Omental fat pad (tissue), 4 donors: ENCODE measurements at places on chromosomes 3 and 15. TPM values are rescaled to one million over a fixed set of nuclear protein-coding genes. Genes with fewer than 3 reads are reported as not detected.

GRCh38 chr15:101167753-101168462 lies 83.9 kb downstream of the CHSY1 start:
- peak; percentile 44 for DNase-seq

GRCh38 chr15:34999906-35000305 lies 11.8 kb upstream of the ZNF770 start:
- no peak for DNase-seq

DNA sequence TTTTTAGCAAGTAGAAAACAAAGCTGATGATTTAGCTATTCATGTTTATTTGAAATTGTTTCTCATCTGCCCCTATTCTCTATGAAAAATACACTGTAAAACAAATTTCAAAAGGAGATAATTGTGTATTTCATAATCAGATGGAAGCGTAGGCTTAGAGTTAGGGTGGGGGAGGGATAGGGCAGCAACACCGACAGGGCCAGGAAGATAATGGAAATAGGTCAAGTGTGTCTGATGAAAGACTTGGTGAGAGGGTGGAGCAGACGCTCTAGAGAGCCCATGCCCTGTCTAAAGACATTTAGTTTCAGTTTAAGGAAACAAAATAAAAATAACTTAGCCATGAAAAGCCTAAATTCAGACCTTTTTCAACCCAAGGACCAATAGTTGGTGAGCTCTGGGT lies 51.6 kb upstream of the ARL6 start:
- no peak for DNase-seq

DNA sequence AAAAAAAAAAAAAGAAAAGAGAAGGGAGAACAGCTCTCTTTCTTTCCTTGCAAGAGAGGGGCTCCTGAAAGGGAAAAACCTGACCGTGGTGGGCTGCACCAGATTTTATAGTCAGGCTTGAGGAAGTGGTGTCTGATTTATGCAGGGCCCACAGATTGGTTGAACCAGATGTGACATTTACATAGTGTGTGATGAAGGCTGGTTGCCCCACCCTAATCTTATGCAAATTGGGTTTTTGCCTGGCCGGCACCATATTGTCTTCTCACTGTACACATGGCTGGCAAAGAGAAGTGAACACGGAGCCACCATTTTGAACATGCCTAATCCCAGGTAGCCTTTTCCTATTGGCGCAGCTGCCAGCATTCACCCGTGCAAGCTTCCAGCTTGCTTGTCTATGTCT lies 154.4 kb downstream of the OXSM start:
- DNase-seq, result no peak

DNA sequence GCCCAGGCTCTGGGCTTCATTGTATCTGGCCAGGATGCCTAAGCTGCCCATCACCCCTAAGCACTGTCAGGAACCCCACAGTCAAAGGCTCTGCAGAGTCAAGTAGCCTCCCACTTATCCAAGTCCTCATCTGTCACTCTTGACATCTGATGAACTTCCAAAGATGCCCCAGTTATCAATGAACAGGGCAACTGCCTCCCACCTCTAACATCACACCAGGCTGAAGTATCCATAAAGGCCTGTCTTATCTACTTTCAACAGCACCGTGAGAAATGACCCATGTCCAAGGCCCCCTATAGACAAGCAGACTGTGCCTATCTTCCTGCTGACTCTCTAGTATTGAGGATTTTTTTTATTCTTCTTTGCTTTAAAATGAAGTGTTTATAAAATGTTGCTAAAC lies 56.4 kb downstream of the TRIM69 start:
- no peak for DNase-seq

- DNase-seq, result no peak
These were observed 2.1 kb downstream of the SNX33 start for GRCh38 chr15:75649848-75650247.

The ISLR gene
- 110 TPM for total RNA-seq

The NRG4 gene
- total RNA-seq, result 7.5 TPM

The ANKUB1 gene
- not detected for total RNA-seq

The DAZL gene
- not detected for total RNA-seq

GRCh38 chr3:8938021-8938420 lies 25.3 kb downstream of the RAD18 start:
- DNase-seq, result no peak

GRCh38 chr3:124282751-124283651 lies 291.1 kb upstream of the ROPN1 start:
- no peak for DNase-seq

The SERPINI2 gene
- total RNA-seq, result not detected

DNA sequence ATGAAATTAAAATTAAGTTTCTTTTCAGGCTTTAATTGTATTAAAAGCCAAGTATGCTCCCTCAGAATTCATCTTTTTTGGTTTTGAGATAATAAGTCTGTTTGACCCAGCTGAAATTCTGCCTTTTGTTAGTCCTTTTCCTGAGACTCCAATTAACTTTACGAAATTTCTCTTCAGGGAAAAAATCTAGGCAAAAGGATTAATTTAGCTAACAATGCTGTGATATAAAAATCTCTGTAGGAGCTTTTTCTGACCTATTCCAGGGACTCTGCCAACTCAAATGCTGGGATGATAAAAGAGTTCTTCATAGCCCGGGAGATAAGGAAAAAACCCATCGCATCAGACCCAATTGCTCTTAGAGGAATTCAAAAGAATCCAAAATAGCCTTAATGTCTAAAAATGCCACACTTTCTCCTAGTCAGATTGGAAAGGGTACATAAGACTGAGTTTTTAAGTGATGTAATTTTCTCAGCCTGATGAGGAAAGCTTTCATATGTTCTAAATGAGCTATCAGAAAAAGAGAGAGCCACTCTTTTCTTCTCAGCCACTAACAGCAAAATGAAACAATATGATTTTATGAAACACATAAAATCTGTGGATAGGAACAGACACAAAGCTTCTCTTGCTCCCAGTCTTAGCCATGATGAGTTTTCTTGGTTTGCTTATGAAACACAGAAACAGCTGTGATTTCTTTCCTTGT lies 405.1 kb downstream of the ROBO1 start:
- DNase-seq, result no peak

GRCh38 chr3:55572816-55573215 lies 85.7 kb upstream of the WNT5A start:
- no peak for DNase-seq

The ERC2 gene
- not detected for total RNA-seq

GRCh38 chr15:96334017-96334704 lies 3.7 kb downstream of the NR2F2 start:
- DNase-seq, result no peak

The CYP1A2 gene
- total RNA-seq, result not detected

- DNase-seq, result no peak
These were observed 46.4 kb downstream of the DNASE1L3 start for GRCh38 chr3:58164199-58164879.

DNA sequence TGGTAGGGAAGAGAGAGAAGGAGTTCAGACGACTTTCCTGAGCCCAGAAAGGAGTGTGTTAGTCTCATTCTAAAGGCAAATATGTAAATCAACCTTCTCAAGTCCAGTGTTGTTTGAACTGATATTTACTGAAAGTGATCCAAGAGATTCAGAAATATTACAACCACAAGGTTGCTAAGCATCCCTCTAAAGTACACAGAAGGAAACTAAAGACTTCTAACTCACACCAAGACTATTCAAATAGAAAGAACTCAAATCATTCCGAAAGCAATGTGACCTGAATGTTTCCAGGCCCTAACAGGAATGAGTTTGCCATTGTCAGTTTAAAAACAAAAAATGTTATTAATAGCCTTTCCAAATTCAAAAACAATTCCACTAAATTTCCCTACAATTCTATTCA lies 56.9 kb upstream of the VGLL3 start:
- no peak for DNase-seq

DNA sequence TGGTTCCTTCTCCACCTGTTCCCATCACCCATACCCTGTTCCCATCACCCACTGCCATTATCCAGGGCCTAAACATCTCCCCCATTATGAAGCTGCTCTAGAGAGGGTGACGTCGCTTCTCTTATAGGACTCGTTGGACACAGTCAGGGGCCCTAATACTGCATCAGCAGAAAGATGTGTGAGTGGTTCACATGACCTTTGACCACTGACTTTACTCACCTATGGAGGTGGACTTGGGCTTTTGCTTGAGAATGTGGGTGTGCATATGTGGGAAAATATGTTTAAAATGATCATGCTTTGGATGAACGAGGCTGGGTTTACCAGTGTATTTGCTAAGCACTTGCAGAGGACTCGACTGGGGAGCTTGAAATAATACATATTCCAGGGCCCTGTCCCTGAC lies 26.8 kb downstream of the RBP2 start:
- DNase-seq, result no peak

- no peak for DNase-seq
These were observed 85.5 kb upstream of the CDV3 start for GRCh38 chr3:133487920-133488540.

- no peak for DNase-seq
These were observed 12.9 kb upstream of the MB21D2 start for GRCh38 chr3:192930577-192930976.

GRCh38 chr3:183812761-183813445 lies 12.5 kb downstream of the MAP6D1 start:
- no peak for DNase-seq

The GALNT15 gene
- total RNA-seq, result 558 TPM

DNA sequence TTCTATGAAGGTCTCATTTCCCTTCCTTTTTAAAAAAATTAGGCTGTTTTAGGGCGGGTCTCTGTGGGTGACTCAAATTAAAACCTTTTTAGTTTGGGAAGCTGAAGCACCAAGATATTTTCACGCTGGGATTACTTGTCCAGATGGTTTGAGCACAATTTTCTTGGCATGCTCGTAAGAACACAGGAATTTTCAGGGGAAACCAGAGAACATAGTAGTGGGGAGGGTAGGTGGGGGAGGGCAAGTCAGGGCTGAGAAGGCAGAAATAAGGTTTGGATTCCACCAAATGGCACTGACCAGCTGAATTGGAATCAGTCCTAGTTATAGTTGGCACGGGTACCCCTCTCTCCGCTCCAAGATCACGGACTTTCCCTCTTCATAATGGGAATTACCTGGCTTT lies 97.3 kb upstream of the LRIG1 start:
- DNase-seq, result no peak
